ENCODE measurements at places on chromosomes 6 and 20.

GRCh38 chr6:85679445-85680123 lies 36.9 kb upstream of the SYNCRIP start:
- DNase-seq, result peak; percentile 23

DNA sequence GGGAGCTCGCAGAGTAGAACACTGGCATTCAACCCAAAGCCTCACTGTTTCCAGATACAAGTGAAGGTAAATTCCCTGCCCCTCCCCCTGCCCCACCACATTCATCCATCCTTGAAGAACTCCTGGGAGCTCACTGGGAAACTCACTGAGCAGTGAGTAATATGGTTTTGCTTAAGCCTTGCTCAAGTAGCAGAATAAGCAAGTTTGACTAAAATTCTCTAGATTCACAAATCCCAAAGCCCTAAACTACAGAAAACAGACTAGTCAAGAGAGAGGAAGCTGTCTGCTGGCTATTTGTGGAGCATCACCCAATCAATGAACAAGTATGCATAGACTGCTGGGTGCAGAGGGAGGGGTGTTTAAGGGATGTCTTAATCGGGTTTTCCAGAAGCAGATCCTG lies 82.1 kb downstream of the UNC5CL start:
- DNase-seq, result no peak

DNA sequence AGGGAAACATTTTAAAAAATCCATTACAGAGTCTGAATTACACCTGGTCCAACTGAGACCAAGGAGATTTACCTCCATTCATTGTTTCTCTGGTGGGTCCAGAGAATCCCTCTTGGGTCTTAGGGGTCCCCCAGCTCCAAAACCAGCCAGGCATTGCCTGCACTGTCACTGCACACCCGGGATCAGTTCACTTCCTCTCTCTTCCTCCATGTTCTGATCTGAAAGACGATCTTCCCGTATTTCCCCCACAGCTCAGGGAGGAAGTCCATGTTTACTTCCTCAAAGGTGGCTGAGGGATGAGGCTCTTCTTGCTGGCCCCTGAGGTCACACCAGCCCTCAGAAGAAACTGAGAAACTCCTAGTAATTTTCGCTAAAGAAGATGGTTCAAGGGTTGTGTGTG lies 159.7 kb downstream of the BMP7 start:
- DNase-seq, result peak; percentile 54

DNA sequence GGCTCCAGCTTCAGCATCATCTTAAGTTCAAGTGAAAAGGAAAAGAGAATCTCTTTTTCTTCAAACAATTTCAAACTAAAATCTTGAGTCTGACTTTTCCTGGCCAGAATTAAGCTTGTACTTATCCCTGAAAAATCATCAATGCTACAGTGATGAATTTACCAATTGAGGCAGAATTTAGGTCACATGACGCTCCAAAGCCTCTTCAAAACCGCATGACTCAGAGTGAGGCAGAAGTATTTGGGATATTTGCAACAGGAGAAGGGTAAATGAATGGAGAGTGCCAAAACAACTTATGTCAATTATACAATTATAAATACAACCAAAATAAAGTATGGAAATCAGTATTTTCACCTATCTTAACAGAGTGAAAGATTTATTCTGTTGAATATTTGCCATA lies 515.5 kb downstream of the COL12A1 start:
- DNase-seq, result no peak

- DNase-seq, result peak; percentile 78
Observed at GRCh38 chr20:4666001-4666479, 55.7 kb upstream of the PRND start.

GRCh38 chr6:84033523-84034451 lies at the start of gene MRAP2:
Gene MRAP2 (plus strand): TSS chr6:84033772. CDS start chr6:84055319, 21,547 bp downstream.
- DNase-seq, result no peak

GRCh38 chr6:20217324-20217855 lies 5.1 kb upstream of the MBOAT1 start:
- peak; percentile 23 for DNase-seq

DNA sequence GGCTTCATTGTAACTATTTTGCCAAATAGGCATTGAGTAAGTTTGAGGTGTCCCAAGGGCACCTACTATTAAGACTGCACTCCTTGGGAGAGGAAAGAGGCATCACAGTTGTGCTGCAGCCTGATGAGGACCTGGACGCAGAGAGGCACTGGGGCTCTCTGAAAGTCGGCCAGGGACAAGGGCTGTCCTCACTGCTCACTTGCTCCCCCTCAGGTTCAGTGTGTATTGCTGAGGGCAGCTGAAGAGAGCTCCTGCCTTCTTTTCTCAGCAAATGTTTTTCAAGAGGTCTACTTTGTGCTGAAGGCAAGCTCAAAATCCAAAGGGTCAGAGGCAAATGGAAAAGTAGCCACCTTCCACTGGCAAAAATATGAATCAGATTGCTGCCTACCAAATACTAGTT lies 331.8 kb downstream of the RIMS1 start:
- DNase-seq, result no peak

DNA sequence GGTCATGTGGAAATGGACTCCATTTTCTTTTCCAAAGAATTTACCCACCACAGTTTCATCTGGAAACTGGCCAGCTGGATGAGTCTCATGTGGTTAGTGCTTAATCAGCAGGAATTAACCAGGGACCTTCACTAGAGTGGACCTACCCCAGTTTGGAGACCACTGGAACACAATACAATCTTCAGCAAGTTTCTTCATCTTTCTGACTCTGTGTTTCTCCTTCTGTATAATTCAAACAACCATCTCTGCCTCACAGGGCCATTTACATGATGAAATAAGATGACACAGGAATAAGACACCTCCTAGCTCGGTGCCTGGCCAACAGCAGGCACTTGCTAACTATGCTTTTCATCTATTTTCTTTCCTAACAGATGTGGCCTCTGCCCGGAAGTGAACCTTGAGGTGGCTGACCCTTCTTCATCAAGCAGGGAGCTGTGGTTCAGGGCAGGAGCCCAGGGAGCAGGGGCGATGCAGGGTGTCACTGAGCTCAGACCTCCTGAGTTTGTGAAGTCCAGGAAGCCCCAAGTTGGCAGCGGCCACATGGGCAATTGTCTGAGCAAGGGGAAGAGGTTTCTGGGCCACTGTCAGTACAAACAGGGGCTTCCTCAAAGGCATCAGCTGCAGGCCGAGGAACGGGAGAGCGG lies 98.8 kb downstream of the SOD2 start:
- DNase-seq, result no peak

GRCh38 chr6:12356983-12357972 lies 67.1 kb downstream of the EDN1 start:
- peak; percentile 89 for DNase-seq

- no peak for DNase-seq
Observed at GRCh38 chr6:105492706-105493673, 90.1 kb upstream of the PREP start.

Measured in MV-4-11 (cell line).